ENCODE measurements at places on chromosomes 6 and 20.

- no peak for DNase-seq
Observed at GRCh38 chr20:5044075-5044620, 42.8 kb upstream of the SLC23A2 start.

GRCh38 chr6:29561091-29561490 lies 1.6 kb upstream of the UBD start:
- no peak for DNase-seq

DNA sequence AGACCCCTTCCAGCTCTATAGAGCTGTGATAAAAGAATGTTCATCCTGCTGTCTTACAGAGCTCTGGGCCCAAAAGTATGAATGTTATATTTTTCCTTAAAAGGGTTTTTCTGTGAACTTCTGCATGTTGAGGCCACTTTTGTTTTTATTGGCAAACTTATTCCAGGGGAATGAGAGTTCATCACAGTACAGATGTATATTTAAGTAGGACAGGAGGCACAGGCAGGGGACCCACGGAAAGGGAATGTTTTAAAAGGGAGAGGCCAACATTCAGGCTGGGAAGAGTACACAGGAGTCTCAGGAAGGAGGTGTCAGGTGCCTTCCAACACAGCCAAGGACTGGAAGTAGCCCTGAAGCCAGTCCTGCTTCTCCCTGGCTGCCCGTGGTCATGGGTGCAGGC lies 148.4 kb downstream of the EYA2 start:
- DNase-seq, result no peak

- no peak for DNase-seq
Observed at GRCh38 chr20:10857352-10858070, 183.7 kb upstream of the JAG1 start.

- DNase-seq, result no peak
Observed at GRCh38 chr6:102114402-102114801, 720.9 kb downstream of the GRIK2 start.

- DNase-seq, result no peak
Observed at GRCh38 chr6:7631466-7631865, 41.5 kb downstream of the SNRNP48 start.
